COR-L47 (cell line): ENCODE measurements at places on chromosomes 3 and 15.

GRCh38 chr15:68787609-68788263 lies 33.0 kb downstream of the ANP32A start:
- no peak for DNase-seq

GRCh38 chr15:41263891-41264351 lies 32.9 kb downstream of the CHP1 start:
- DNase-seq = no peak

DNA sequence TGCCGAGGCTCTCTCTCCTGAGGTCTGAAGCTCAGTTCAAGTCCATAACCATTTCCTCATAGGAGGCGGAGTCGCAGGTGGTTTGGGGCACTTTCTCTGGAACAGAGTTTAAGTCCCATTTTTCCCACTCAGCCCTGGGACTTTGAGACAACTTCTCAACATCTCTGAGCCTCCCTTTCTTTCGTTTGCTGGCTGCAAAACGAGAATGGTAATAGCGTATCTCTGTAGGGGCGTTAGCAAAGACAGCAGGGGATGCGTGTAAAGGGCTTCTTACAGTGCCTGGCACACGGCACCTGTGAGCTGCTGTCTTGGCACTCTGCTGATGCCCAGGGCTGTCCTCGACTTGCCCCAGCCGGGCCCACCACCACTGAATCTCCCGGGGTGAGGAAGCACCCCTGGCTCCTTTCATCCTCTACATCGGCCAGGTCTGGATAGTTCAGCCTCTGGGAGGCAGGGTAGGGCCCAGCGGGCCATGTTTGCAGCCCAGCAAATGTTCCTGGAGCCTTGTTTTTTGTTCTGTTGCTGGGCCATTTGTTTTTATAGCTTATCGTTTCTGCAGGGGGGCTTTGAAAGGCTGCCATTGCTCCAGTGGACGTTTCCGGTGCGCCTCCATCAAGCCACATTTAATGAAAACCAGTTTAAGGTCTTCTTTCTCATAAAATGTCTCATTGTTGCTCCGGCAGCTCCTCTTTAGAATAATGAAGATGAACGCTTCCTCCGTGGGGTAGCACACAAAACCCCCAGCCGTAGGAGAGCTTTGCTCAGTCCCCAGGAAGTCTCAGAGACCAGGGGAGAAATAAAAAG lies 60.0 kb upstream of the WNT5A start:
- no peak for DNase-seq

GRCh38 chr3:167091226-167091625 lies 288.9 kb downstream of the ZBBX start:
- DNase-seq = no peak

GRCh38 chr15:82810890-82811426 lies 1.5 kb downstream of the WHAMM start:
- DNase-seq = no peak

DNA sequence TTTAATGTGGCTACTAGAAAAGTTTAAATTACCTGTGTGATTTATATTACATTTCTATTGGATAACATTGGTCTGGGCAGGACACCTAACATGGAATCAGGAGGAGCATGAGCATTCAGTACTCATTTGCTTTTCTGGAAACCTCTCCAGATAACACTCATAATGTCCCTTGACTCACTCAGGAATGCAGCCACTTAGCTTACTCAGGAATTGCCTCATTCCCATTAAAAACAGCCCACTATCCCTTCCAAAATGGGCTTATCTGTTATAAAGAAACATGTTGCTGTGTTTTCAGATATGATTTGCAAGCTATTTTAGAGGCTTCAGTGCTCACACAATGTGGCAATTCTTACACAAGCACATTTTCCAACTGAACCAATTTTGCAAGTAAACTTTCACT lies 17.1 kb downstream of the GBE1 start:
- DNase-seq = no peak

GRCh38 chr3:5441401-5441800 lies 253.9 kb downstream of the EDEM1 start:
- no peak for DNase-seq

- no peak for DNase-seq
These were observed 807.2 kb upstream of the CFAP20DC start for GRCh38 chr3:59856934-59857460.

GRCh38 chr3:182216311-182216970 lies 504.7 kb downstream of the SOX2 start:
- DNase-seq = no peak

- no peak for DNase-seq
These were observed 24.3 kb downstream of the SHF start for GRCh38 chr15:45163508-45163856.

DNA sequence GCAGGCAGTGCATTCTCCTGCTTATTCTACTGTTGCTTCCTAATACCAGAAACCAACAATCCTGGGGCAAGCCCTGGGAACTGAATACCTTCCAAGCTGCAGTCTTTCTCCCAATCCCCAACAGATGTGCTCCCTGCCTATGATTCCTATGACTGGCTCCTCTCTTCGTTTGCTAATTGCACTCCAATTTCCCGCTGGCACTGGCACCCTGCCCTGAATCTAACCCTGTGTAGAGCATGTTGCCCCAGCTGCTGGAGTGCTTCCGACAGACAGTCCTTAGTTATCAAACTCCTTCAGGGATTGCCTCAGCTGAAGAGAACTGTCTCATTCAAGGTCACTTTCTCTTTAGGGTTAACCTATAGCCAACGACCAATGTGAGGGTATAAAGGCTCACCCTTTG lies 214.1 kb downstream of the NECTIN3 start:
- DNase-seq = peak; percentile 95

- no peak for DNase-seq
These were observed 175.8 kb upstream of the P2RY1 start for GRCh38 chr3:152658977-152659720.

DNA sequence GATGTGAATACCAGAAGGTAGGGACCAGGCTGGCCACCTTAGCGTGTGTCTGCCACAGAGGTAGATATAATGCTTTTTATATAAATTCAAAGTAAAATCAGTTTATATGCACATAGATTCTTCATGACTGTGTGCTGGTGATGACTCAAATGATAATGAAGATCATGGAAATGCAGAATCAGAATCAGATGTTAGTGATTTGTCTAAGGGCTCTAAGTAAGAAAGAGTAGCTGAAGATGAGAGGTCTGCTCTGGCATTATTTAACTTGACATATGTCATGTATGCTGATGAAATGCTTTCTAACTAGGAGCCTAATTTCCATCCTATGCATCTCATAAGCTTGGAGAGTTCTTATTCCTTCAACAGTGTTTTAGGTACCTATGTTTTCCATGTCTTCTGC lies 50.3 kb upstream of the DPH6 start:
- no peak for DNase-seq

- no peak for DNase-seq
These were observed 180.8 kb downstream of the ATP10A start for GRCh38 chr15:25682340-25682739.

- DNase-seq = no peak
These were observed 384.3 kb upstream of the RARB start for GRCh38 chr3:25043749-25044148.

DNA sequence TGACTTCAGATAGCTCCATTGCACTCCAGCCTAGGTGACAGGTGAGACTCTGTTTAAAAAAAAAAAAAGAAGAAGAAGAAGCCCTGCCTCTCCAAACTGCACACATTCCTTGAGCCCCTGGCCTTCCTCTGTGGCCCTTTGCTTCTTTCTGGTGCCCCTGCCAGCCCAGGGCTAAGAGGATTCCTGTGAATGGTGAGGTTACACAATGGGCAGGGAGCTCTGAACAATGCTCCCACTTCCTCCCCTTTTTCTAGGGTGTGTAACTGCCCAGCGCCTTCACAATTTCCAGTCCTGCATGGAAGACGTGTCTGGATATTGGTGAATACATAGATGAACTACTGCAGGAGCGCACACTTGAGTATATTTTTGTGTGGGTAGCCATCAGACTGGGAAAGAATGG lies 3.6 kb upstream of the AMOTL2 start:
- no peak for DNase-seq

DNA sequence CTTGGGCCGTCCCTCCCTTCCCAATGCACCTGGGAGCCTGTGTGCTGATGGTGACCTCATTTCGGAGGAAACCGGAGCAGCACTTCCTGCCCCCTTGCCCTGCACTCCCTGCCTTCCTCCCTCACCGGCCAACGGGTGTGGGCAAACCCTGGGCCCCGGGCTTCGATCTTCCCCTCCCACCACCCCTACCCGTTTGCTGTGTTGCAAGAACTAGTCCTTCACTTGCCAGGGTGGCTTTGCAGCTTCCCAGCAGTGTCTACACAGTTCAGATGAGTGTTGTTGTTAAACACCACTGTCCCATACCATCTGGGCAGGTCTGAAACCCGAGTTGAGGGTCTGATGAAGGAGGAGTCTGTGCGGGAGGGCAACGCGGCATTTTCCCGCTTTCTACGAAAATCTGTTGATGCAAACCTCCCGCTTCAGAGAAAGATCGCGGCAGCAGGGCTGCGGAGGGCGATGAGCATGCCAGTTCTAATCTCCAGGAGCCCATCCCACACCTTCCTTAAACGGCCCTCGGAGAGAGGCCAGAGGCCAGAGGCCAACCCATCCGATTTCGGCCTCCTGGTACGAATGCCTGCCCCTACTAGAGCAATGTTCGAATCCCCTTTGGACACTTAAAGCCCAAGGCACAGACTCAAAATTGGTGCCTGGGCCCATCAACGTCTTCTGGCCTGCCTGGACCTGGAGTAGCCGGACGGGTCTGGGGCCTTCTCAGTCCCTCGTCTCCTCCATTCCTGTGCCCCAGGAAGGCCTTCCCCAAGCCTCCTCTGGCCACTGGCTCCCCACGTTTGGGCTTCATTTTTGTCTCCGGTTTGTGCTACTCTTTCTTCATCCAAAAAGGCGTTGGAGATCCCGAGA lies 35.7 kb upstream of the POLG start:
- DNase-seq = no peak

- DNase-seq = peak; percentile 79
These were observed 108.4 kb downstream of the LSM3 start for GRCh38 chr3:14286887-14287500.

DNA sequence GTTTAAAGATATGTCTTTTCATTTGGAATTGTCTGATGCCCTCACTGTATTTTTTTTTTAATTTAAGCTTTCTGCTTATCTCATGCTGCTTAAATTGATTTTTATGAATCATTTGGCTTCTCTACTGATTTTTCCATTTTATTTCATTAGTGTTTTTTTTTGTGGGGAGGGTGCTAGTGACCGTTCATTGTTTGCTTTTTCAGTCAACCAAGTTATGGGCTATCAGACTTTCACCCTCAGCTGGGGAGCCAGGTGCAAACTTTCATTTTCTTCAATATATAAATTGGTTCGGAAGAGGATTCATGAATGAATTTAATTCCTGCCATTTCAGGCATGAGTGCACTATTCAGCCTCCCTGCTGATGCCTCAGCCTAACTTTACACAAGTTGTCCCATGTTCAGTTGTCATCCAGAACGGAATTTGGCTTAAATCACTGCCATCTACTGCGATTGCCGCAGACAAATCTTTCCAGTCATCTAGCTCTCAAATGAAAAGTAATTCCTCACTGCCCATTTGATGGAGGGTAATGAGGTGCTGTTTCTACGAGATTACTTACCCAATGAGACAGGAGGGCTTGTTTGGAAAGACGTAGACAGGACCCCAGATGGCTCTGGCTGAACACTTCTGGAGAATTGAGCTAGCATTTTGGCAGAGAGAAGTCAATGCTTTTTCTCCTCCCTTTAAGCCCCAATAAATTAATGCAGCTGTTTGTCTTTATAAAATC lies 89.9 kb upstream of the RORA start:
- no peak for DNase-seq

GRCh38 chr15:70867911-70868467 lies 14.0 kb upstream of the LARP6 start:
- no peak for DNase-seq

- DNase-seq = no peak
These were observed 34.3 kb upstream of the RAD51 start for GRCh38 chr15:40660686-40661085.
